GM12891 (cell line): ENCODE measurements at places on chromosomes 5 and 9.

DNA sequence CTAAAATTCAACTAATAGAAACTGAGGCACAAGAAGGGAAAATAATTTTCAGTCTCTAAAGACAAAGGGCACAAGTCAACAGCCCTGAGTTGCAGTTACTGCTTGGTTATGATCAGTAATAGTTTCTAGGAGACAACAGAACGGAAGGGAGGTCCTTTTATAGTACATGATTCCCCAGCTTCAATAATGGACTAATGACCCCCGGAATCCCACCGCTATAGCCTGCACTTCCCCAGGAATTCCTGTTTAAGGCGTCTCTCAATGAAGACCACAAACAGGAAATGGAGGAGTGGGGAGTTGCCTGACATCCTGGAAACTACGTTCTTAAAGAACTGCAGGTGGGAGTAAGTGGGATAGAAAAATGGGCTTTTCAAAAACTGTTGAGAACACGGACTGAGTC, 60.6 kb downstream of the DIAPH1 start:
- no peak for DNase-seq

GRCh38 chr9:133958756-133959155, 33.4 kb downstream of the VAV2 start:
- no peak for DNase-seq

DNA sequence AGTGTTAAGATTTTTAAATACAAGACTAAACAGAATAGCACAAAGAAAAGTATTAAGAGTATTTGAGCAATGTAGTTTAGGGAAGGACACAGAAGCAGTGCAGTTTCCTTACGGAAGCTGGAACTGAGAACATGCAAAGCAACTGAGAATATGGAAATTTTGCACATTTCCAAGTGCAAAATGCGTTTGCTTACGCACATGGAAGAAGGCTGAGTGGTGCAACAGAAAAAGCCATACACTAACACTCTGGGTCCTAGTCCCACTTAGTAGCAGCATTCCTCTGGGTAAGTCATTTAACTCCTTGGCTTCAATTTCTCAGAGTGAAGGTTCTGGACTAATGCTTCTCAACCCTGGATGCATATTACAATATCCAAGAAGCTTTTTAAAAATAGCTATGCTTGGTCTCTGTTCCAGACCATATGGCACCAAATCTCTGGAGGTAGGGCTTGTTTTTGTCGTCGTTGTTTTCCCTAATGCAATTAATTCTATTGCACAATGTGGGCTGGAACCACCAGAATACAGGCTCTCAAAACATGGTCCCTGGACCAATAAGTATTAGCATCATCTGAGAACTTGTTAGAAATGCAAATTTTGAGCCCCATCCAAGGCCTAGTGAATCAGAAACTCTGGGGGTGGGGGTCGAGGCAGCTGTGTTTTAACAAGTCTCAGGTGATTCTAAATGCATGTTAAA, 65.2 kb upstream of the DEPDC1B start:
- DNase-seq: no peak

- no peak for DNase-seq
Measured at GRCh38 chr5:83069096-83069799, 7.9 kb downstream of the TMEM167A start.
